BE2C (cell line): ENCODE measurements at places on chromosomes 4 and X.

DNA sequence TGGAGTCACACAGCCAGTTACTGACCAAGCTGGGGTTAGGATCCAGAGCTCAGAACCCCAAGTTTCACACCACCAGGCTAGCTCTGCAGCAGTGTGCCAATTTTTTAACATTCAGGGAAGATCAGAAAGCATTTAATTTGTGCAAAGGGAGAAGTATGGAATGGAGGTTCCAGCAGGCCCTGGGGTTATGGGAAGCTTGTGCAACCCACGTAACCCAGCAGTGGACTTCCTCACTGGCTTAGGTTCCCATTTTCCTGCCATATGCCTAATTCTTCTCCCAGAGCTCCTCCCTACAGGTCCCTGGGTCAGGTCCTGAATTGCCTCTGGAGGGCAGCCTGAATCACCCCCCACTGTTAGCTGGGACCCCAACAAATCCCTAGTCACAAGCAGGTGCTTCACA lies 14.0 kb downstream of the APLN start:
- DNase-seq = no peak

DNA sequence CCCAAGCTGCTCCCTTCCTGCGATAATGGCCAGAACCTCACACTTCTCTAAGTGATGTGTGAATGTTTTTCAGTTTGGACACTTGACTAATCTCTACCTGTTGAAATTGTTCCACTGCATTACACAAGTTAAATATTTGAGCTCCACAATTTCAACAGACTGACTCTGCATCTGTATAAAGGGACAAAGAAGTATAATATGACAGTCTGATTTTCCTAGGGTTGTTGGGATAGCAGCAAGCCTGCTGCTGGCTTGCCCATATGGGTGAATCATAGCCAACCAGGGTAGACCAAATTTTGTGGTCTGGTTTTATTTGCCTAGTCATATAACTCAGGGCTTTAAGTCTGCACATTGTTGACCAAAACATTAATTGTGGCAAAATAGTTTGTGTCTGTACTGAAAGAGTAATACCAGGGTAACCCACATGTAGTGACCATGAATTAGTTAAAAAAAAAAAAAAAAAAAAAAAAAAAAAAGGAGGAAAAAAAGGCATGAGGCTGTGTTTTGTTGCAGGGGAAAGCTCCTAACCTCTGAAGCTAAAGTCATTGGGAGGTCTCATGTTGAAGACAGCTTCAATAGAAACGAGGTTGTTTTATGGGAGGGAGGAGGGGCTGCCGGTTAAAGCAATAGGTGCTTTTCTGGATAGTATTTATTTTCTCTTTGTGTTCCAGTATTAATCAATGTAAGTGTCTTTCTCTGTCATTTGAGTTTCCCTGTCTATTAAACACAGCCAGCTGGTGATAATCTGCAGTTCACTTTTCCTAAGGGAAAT lies 534.2 kb downstream of the RAB28 start:
- DNase-seq = no peak

GRCh38 chr4:504076-504475 lies 5.1 kb downstream of the PIGG start:
- DNase-seq = no peak

DNA sequence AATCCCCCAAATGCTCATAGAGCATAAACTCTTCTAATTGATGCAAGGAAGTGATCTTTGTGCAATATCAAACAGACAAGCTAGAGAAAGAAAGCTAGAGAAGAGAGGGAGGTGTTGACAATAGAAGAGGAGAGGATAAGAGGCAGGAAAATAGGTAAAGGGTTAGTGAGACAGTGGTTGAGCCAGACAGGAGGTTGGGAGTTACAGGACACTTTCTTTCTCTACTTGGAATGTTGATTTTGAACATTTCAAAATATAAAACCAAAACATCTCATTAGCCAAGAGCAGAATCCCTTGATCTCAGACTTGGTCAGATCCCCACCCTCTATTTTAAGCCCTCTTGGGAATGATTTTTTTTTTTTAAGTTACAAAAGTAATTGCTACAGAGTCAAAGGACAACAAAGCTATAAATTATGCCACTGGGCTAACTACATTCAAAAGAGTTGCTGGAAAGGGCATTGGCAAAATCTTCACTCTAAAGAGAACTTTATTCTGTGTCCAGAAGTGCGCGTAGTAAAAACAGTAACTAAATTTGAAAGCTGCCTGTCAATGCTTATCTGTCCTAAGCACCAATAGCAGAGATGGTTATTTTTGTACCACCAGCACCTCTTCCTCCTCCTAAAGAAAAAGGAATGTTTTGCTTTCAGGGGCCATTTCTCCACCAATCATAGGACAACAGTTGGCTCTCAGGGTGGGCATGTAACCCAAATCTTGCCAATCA lies 133.8 kb downstream of the PDGFC start:
- DNase-seq = no peak

DNA sequence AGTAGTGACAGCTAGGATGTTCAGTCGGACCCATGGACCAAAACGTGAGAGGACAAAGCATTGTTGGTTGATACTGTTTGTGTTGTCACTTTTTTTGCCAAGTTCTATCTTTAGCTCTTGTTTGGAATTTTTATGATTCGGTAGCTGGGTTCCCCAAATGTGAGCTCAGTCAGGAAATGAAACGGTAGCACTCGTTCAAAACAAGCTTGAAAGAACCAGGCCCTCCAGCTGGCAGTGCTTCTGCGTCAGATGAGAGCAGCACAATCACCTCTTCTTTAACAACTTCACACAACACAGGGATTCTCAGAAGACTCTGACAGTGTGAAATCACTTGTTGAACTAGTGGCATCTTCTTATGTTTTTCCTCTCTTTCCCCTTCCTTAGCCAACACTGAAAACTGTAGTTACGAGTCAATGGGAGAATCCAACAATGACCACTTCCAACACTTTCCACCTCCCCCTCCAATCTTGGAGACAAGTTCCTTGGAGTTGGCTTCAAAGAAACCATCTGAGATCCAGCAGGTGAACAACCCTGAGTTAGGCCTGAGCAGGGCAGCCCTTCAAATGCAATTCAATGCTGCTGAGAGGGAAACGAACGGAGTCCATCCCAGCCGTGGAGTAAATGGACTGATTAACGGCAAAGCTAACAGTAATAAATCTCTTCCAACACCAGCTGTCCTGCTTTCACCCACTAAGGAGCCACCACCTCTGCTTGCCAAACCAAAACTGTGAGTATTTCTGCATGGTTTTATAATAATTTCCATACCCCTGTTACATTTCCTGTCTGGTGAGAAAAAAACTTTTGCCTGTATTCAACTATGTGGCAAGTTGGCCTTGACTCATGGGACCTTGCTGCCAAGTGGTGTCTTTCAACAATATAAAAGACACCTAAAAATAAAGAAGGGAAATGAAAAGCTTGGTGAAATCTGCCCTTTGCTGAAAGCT lies 214.6 kb downstream of the PALLD start:
- DNase-seq = no peak

DNA sequence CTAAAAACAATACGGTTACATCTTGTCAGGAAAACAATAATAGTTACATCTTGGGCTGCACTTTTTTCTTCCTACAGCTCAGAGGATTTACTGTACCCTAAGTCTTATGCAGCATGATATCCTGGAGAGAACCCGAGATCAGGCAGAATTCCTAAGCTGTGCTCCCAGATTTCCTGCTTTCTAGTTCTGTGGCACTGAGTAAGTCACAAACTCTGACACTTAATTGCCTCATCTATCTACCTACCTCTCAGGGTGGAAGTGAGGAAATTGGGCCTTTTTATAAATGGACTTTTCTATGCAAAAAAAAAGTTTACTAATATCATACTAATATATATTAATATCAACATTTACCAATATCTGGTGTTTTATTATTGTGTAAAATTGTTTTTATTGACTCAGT lies 438.5 kb downstream of the INPP4B start:
- DNase-seq = no peak

DNA sequence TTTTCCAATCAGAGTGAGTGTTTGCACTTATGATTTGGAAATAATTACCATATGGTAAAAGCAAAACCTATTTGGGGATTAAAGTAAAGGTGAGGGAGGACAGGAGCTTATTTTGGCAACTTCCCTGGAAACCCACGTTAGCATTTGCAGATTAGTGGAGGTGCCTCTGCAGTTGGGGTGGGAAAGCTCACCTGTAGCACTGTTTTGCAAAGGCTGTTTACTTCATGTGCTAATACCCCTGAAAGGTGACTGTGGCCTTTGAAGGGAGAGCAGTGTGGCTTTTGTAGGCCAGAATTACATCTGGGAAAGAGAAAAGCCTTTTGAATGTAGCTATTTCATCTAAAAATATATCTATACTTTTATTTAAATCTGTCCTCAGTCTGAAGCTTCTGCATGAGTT lies 9.4 kb downstream of the SUPT20HL1 start:
- no peak for DNase-seq

DNA sequence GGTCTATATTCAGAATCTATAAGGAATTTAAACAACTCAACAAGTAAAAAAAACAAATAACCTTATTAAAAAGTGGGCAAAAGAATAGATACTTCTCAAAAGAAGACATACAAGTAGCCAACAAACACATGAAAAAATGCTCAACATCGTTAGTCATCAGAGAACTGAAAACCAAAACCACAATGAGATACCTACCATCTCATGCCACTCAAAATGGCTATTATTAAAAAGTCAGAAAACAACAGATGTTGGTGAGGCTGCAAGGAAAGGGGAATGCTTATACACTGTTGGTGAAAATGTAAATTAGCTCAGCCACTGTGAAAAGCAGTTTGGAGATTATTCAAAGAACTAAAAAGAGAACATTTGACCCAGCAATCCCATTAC lies 201.6 kb downstream of the QDPR start:
- DNase-seq = no peak

DNA sequence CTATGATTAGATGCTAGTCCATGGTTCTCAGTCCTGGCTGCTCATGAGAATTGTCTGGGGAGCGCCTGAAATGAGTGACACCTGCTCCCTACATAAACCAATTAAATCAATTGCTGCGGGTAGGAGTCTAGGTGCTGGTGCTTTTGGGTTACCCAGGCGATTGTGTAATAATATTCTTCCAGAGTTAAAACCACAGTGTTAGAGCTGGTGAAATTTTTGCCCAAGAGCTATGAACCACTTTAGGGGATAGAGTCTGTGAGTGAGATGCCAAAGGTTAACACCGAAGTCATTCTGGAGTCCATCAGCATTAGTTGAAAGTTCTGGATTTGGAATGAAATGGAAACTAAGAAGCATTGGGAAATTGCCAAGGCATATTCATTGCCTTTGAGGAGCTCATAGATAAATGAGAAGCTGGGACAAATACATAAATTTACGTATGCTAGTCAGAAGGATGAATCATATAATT lies 15.3 kb downstream of the PDK3 start:
- DNase-seq = no peak
